ENCODE measurements at places on chromosomes 13 and 19.

DNA sequence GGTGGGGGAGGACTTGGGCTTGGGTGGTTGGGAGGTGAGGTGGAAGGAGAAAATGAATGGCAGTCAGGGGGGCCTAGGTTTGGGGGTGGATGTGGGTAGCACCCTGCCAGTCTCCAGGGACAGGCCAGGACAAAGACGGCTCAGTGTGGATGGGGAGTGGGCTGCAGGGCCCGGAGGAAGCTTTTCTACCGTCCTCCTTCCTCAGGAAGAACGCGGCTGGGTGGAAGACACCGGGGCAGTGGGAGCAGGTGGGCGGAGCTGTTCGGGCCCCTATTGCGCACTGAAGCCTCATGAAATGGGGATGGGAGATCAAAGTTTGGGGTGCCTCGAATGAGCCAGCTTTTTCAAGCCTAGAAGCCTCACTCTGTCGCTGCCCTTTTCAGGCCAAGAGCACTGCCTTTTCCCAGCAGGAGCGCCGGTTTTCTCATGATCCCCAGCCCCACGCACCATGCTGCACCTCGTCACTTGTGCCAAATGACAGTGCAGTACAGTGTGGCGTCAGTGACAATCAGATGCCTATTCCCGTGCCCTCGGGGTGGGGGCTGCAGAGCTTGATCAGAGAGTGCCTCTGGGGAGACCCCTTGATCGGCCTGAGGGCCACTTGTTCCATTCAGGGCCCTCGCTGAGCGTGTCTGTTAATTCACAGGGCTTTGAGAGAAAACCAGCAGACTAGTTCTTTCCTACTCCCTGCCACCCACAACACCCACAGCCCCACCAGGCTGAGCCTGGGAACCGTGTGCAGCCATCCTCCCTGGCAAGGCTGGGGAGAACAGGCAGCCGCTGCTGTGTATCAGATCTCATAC lies 1.5 kb downstream of the CALM3 start:
- DNase-seq: peak; percentile 48

DNA sequence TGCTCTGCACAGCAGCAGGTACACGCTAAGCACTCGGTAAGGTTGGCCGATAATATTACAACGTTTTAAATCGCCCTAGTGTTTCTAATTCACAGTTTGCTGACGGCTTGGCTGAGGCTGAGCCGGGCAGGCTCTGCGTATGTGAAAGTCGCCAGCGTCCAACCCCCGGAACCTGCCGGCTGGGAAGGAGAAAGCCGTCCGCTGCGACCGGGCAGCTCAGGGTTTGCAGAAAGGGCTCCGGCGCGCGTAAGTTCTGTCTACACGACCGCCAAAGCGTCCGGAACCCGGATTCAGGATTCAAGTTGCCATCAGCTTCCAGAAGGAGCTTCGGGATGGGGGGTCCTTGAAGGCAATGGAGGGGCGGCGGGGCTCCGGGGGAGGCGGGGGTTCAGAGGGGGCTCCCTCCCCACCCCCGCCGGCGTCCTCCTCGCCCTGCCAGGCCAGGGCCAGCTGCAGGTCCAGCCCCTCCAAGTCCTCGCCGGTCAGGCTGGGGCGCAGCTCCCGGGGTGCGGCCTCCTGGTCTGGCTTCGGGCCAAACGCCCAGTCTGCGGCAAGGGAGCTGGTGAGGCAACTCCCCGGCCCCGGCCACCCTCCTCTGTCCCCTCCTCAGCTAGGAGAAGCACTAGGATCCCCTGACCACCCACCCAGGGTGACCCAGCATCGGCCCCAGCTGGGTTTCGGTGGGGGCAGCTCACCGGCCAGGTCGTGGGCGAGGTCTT lies 575 bp downstream of the SMIM44 start:
- peak; percentile 72 for DNase-seq

DNA sequence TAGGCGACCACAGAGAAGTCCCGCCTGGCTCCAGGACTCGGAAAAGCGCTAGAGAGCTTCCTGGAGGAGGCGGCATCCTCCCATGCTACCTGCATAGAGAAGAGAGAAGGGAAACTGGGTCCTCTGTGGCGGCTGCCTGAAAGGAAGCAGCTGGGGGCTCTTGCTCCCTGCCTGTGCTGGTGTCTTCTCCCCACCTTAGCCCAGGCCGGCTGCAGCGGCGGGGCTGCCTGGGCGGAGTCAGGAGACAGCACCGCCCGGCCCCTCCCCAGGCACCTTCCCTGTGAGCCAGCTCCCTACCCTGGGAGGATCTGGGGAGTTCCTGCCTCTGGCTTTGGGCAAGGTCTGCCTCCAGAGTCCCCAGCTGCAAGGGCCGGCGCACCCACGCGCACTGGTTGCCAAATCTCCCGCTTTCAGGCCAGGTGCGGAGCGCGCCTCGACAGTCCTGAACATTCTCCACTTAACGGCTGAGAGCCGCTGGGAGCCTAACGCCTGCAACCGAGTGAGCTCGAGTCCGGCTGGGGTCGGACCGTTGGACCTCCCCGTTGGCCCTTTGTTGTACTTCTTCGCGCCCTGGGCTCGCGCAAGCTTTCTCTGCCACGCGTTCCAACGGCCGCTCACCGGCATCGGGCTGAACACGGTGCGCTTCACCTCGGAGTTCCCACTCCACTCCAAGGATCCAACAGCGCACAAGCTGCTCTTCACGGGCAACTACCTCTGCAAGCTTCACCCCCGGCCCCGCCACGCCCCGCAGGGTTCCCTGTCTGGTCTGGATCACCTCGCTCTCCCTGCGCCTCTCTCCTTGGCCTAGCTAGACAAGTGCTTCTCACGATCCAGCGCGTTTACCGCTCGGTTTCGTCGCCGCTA lies 21.8 kb upstream of the ZNF30 start:
- DNase-seq: peak; percentile 68

DNA sequence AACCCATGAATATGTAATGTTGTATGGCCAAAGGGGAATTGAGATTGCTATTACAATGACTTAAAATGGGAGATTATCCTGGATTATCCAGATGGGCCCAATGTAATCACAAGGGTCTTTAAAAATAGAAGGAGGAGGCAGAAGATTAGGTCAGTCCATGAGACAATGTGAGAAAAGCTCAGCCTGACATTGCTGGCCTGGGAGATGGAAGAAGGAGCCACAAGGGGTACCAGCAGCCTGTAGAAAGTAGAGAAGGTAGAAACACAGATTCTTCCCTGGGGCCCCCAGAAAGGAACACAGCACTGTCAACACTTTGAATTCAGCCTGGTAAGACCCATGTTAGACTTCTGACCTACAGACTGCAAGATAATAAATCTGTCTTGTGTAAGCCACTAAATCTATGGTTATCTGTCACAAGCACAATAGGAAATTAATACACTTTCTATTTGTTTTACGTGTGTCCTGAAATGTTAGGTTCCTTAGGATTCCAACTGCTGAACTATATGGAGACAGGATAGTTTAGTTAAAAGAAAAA lies 132.9 kb upstream of the SERP2 start:
- DNase-seq: no peak

DNA sequence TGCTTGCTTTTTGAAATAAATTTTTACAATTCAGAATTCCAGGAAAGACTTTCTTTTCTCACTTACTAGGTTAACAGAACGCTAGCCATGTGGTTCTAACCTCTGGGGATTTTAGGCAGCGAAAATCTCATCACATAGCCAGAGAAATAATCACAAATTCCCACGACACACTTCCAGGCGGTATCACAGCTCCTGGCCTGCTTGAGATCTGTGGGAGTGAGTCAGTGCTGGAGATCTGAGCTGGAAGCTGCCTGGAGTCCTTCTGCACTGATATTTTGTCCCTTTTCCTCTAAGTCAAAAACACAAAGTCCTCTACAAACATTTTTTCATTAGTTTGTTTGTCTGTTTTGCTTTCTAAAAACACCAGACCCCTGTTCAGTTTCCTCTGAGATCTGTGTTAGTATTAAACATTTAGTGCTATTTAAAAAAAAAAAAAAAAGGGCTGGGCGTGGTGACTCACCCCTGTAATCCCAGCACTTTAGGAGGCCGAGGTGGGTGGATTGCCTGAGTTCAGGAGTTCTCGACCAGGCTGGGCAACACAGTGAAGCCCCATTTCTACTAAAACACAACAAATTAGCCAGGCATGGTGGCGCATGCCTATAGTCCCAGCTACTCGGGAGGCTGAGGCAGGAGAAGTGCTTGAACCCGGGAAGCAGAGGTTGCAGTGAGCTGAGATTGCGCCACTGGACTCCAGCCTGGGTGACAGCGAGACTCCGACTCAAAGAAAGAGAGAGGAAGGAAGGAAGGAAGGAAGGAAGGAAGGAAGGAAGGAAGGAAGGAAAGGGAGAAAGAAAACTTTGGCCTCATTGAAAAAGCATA lies 12.2 kb upstream of the UBE2L5 start:
- peak; percentile 17 for DNase-seq

DNA sequence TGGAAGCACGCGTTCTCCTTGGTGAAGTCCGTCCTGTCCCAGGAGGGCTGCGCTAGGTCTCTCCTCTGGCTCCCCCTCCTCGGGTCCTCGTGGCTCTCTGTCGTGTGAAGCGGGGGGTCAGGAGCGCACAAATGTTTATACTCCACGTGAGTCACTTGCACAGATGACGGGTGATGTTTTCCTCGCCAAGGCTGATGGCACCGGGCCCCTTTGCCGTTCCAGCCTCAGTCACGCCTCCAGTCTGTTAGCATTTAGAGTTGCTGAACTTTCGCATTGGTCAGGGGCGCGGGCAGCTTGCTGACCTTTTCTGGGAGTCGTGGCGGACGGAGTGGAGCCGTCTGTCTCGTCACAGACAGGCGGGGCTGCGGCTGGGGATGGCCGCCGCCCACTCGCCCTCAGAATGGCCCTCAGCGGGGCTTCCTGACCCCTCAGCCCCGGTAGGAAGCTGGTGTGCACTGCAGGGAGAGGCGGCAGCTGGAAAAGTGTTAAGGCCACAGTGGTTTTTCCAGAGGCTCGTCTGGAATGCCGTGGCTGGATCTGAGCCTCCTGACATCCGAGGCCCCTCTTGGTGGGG lies 13.7 kb downstream of the KLHL26 start:
- no peak for DNase-seq

- no peak for DNase-seq
These were observed 824.0 kb downstream of the UQCRFS1 start for GRCh38 chr19:28388988-28389387.

DNA sequence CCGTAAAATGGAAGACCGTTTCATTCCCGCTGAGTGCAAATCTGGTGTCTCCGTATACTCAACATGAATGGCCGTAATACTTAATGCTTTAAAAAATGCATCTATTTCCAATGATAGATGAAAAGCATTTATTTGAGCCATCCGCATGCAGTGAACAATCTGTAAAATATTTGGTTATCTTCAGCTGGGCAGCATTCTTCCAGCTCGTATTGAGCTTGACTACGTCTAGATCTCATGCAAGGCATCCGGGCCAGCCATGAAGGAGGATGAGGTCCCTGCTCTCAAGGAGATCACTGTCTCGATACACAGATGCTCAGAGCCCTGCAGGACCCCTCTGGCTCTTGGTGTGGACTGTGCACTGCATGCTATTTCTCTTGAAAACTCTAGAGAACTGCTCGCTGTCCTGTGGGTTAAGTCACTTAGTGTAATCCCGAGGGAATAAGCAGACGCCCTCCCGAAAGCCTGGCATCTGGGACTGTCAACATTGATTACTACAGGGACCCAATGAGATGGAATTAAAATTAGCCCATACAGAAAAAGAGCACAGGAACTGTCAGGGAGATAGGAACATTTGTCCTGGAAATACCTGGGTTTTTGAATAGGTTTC lies 112.4 kb upstream of the RNF113B start:
- no peak for DNase-seq

DNA sequence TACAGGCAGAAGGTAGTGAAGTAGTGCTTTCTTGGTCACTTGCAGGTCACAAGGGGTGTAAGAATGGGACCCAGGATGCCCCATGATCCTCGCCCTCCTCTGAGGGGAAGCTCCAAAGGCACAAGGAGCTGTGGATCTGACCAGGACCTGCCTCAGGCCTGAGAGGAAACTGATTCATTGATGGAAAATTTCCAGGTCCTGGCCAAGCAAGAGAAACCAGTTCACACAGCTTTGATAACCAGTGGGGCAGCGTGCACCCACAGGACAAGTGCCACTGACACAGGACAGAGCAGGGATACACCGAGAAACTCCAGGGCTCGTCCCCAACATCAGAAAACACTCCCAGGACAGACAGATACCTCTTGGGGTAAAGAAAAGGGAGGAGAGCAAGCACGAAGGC lies 177.1 kb downstream of the RBM26 start:
- DNase-seq: no peak

DNA sequence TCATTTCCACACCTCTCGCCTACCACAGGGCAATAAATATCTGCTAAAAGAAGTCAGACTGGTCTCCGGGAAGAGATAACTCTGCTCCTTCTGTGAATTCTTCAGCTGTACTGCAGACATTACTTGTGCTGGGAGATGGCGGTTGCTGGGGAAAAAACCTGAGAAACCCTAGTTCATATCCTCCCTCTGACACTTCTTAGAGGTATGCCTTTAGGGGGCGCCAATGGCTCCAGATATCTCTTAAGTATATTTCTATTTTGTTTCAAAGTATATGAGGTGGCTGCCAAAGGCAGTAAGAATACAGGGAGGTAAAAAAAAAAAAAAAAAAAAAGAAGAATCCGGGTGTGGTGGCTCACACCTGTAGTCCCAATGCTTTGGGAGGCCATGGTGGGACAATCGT lies 175.2 kb downstream of the PAN3 start:
- peak; percentile 37 for DNase-seq

GRCh38 chr13:109160887-109161669 lies 531.7 kb downstream of the MYO16 start:
- peak; percentile 30 for DNase-seq

DNA sequence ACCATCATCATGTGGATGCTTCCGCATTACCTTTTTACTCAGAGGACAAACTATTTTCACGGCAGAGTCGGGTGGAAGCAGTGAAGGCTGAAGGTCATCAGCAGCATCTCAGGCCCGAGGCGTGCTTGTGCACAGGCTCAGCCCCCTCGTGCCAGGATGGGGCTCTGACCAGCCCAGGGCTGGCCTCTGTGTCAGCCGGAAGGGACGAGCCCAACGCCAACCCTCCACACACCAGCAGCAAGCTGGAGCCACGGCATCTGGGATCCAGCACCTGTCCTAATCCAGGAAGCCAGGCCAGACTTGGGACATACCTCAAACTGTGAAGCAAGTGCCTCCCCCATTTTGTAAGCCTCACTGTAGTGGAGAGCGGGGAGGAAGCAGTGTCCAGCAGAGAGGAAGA lies 11.1 kb downstream of the MICOS13 start:
- DNase-seq: no peak

- no peak for DNase-seq
These were observed 193.6 kb upstream of the STARD13 start for GRCh38 chr13:33479105-33479504.

DNA sequence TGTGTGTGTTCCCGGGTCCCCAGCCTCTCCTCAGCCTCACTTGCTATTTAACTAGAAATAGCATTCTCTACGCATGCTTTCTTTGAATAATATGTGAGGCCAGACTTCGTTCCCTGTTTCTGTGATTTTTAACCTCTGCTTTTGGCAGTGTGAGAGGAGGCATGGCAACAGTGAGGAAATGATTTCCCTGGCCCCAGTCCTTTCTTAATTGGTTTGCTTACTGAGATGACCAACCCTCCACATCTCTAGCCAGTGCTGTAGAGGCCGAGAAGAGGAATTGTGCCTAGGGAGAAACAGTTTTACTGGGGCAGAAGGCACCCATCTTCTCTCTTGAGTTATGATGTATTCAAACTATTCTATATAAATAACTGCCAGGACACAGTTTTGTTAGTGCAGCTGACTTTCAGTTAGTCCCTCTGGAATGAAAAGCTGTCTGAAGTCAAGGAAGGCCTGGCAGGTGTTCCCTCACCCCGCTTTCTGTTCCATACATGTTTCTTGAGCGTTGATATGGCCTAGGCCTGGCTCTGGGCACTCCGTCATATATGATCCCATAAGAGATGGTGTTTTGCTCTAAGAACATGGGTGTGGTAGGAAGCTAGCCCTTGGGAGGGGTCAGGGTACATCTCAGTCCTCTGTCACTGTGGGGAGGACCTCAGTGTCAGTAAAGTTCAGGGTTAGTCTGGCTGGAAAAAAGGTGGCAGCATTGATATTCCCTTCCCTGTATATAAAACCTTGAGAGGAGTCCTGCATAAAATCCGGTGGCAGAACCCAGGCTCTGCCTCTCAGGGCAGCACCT lies 73.7 kb upstream of the NPAS1 start:
- DNase-seq: no peak
